Activated CD4-positive, alpha-beta memory T cell treated with anti-CD3 and anti-CD28 coated beads, Interleukin-2, amount 10 ng/mL, durations not matched to agents 7 days and 5 days (primary cell): ENCODE measurements at places on chromosomes 2 and 18. TPM values are rescaled to one million over a fixed set of nuclear protein-coding genes. Genes with fewer than 3 reads are reported as not detected.

Gene SKOR2
- not detected for total RNA-seq

GRCh38 chr2:210839034-210839433 is 282.6 kb downstream of the CPS1 start:
- H3K27me3 ChIP-seq: no peaks in the 10 kb centered on the region
- no peak overlapping the region for H3K4me3 ChIP-seq
- H3K36me3 ChIP-seq: no peaks in the 10 kb centered on the region
- no peak for DNase-seq
- H3K4me1 ChIP-seq: no peaks in the 10 kb centered on the region
- H3K27ac ChIP-seq: no peak overlapping the region

Gene NIF3L1
- 28.9 TPM for total RNA-seq

DNA sequence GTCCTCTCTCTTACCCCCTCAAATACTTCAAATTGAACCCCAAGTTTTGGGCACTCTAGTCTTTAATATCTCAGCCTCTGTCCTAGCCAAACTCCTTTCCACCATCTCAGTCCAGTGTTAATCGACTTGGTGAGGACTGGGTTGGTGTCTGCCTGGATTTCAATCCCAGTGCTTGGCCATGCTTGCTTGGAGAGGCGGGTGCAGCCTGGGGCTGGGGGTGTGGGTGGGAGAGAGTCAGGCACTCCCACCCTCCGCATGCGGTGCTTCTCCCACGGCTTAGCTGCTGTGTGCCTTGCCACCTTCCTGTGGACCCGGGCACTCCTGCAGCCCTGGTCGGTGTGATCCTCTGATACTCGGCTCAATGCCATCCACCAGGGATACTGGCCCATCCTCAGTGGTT is 220.8 kb upstream of the HDAC4 start:
- H3K4me1 ChIP-seq: peaks cover 50% of the 10 kb centered on the region
- H3K27ac ChIP-seq: no peak overlapping the region
- no peak overlapping the region for H3K4me3 ChIP-seq
- DNase-seq: peak; percentile 10
- peaks cover under 1% of the 10 kb centered on the region for H3K27me3 ChIP-seq

DNA sequence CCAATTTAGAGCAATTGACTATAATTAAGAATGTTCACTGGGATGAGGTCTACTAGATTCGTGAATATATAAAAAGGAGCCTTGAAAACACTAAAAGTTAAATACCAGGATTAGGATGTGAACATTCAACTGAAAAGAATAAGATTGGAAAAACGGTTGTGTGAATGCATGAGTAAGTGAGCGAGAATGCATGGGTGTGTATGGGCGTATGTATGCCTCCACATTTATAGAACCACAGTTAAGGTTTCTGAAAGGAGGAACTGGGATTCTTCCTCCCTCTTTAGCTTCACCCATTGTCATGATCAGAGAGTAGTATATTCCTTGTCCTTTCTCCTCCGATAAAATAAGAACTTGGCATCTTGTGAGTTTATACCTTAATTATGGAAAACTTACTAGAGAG is 151.1 kb upstream of the UBE2E3 start:
- no peaks in the 10 kb centered on the region for H3K27me3 ChIP-seq
- H3K4me3 ChIP-seq: no peak overlapping the region
- no peaks in the 10 kb centered on the region for H3K36me3 ChIP-seq
- no peak overlapping the region for H3K27ac ChIP-seq

DNA sequence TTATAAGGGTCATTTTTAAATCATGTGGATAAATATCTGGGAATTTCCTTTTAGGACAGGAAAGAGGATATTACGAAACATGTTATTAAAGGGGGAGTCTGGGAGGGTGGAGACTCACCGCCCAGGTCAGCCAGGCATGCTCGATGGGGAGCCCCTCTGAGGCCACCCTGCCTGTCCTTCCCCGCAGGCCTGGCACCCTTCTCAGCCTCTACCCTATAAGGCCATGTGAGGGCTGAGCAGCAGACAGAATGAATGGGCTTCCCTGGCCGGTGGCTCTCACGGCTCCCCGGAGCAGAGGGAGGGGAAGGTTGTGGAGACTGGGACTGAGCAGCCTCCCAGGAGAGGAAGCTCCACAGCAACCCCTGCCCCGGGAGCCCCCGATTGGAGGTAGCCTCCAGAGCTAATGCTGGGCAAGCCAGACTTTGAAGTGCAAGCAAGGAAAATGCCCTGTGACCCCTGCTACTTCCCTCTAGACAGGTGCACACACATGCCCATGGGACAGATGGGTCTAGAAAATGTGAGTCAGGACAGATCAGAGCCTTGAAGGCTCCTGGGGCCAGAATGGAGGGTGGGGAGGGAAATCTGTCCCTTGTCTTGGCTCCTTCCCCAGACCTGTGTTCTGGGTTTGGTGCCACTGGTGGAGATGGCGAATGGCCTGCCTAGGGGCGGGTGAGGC is 13.2 kb upstream of the ARMC9 start:
- H3K4me3 ChIP-seq: no peak overlapping the region
- H3K27me3 ChIP-seq: peaks cover 7% of the 10 kb centered on the region
- H3K36me3 ChIP-seq: no peaks in the 10 kb centered on the region
- no peak overlapping the region for H3K27ac ChIP-seq

DNA sequence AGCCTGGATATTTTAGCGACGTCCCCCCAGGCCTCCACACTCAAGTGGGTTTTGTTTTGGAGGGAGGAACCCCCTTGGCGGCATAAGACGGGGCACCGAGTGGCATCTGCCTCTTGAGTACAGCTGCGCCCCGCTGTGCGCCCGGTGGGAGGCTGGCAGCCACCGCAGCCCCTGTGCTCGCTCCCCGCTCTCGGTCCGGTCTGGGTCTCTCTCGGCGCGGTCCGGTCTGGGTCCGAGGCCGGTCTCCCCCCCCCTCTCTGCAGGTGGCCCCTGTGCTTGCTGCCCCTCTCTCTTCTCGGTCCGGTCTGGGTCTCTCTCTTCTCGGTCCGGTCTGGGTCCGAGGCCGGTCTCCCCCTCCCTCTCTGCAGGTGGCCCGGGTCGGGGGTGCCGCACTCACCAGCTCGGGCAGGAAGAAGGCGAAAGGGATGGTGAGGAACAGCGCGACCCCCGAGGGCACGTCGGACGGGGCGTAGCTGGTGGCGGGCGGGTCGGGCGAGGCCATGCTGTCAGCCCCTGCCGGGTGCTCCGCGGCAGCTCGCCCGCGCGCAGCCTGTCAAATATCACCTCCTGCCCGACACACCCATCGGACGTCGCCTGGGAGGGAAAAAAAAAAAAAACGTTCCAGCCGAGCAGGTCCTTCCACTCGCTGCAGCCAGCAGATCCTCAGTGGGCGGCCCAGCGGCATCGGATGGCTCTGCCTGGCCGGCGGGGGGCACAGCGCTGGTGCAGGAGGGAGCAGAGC is at the start of gene MALL:
TSS of gene MALL (minus strand) at position 532 of the 742 bp plus-strand sequence. CDS start at position 502, 30 bp downstream.
- peaks cover 10% of the 10 kb centered on the region for H3K4me1 ChIP-seq
- no peak for DNase-seq
- H3K27me3 ChIP-seq: peaks cover 58% of the 10 kb centered on the region
- no peaks in the 10 kb centered on the region for H3K36me3 ChIP-seq
- no peak within 1 kb of the TSS for H3K4me3 ChIP-seq

Gene CRYGC
- not detected for total RNA-seq

- DNase-seq: no peak
- no peak overlapping the region for H3K4me3 ChIP-seq
- H3K27ac ChIP-seq: no peak overlapping the region
These were observed 286.6 kb downstream of the DPP10 start for GRCh38 chr2:114729026-114729425.

GRCh38 chr2:201806442-201807170 is at the start of gene CDK15:
Gene CDK15, plus strand, starts transcription at chr2:201806537. Its CDS starts 128 bp downstream, at chr2:201806665.
- peaks cover 46% of the 10 kb centered on the region for H3K27me3 ChIP-seq
- no peak within 1 kb of the TSS for H3K27ac ChIP-seq
- no peaks in the 10 kb centered on the region for H3K4me1 ChIP-seq
- no peak for DNase-seq
- H3K36me3 ChIP-seq: no peaks in the 10 kb centered on the region
